ENCODE measurements at places on chromosomes 11 and 22.

GRCh38 chr11:11584937-11585336 is 36.9 kb downstream of the GALNT18 start:
- DNase-seq: no peak

- DNase-seq: no peak
These were observed 583 bp downstream of the MRPL23 start for GRCh38 chr11:1947592-1948237.

DNA sequence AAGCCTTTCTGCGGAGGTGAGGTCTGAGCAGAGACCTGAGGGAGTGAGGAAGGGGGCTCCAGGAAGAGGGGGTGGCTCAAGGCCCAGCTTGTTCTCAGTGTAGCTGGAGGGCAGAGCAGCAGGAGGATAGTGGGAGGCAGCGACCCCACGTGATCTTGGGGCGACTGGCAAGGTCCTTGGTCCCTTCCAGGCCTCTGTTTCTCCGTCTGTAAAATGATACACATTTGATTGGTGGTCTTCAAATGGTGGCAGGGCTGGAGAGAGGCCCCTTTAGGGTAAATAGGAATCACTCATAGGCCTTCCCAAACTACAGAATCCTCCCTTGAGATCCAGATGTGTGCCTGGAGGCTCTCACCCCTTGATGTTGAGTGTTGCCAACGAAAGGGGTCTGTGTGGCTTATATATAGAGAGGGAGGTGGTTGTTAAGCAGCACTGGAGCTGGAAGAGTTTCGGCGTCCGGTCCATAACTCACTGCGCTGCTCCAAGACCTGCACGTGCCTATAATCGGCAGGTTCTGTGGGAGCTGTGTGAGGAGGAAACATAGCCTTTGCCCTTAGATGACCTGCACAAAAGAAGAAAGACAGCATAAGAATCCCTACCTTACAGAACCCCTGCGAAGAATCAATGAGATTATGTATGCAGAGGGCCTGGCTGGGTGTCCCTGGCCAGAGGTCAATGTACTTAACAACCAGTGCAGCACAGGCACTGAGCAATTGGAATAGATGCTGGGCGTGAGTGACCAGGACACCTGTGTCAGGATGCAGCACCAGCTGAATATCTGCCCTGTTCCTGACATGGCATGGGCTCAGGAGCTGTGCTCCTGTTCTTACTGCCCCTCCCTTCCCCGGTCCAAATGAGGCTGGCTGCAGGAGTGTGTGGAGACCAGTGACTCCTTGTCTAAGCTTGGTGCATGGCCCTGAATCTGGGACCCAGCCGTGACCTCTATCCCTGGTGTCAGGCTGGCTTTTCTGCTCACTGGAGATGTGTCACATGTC is 28.7 kb downstream of the OTOG start:
- DNase-seq: no peak

DNA sequence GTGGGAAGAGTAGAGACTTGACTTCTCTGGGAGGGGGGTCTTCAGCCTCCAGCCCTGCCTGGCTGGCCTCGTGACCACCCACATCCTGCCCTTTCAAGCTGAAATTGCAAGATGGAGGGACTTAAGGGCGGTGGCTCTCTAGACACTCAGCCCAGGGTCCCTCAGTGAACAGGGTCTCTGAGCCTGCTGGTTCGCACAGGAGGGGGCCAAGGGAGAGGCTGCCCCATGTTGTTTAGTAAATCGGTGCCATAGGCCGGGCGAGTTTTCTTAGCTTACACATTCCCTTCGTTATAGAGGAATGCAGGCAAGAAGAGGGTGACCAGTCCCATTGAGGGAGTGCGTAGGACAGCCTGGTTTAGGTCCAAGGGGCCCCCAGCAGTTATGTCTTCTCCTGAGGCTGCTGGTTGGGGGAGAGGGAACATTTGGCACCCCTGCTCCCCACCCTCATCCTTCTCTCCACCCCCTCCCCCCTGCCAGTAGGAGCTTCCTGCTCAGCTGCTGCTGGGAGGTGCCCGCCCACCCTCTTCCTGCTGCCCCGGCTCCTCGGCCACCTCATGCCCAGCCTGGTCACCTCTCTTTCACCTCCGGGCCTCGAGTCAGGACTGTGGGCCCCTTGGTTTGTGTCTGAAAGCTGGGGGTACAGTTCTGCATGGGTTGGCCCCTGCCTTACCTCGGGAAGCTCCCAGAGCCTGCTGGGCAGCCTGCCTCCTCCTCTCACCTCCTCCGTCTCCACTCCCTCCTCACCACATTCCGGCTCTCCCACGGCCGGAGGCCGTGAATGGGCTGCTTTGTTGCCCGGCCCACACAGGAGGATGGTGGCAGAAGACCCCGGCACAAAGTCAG is 3.9 kb downstream of the FRMD8 start:
- DNase-seq: no peak

- DNase-seq: no peak
These were observed 416.3 kb downstream of the BUD13 start for GRCh38 chr11:116356451-116356850.

Data from iPS DF 19.7 (cell line).